ENCODE measurements at places on chromosomes 12 and 14. TPM values are rescaled to one million over a fixed set of nuclear protein-coding genes. Genes with fewer than 3 reads are reported as not detected.

The BCL7A gene
- 12.4 TPM for total RNA-seq

The ADCK1 gene
- total RNA-seq, result 6.0 TPM

- DNase-seq, result no peak
Observed at GRCh38 chr14:81562818-81563217, 29.2 kb upstream of the SEL1L start.

- no peak for DNase-seq
Observed at GRCh38 chr14:53109105-53110041, 43.8 kb downstream of the DDHD1 start.

- DNase-seq, result no peak
Observed at GRCh38 chr14:66242001-66242400, 244.2 kb upstream of the CCDC196 start.
